ENCODE measurements at places on chromosomes 5 and 9. TPM values are rescaled to one million over a fixed set of nuclear protein-coding genes. Genes with fewer than 3 reads are reported as not detected.

GRCh38 chr5:123449424-123449974 is 26.3 kb upstream of the CEP120 start:
- DNase-seq: no peak

GRCh38 chr5:138649775-138650174 is 74.6 kb upstream of the HSPA9 start:
- DNase-seq: no peak

Gene TERT
- total RNA-seq: 0.10 TPM

Gene DELE1
- total RNA-seq: 37.8 TPM

Gene NUTM2G
- total RNA-seq: not detected

All from left lobe of liver (tissue), 2 donors.